Cardiac septum (tissue), 1 donor: ENCODE measurements at places on chromosomes 6 and 20. TPM values are rescaled to one million over a fixed set of nuclear protein-coding genes. Genes with fewer than 3 reads are reported as not detected.

The BTNL2 gene
- total RNA-seq = not detected

The SYCP2L gene
- total RNA-seq = 1.00 TPM

The SIGLEC1 gene
- 2.4 TPM for total RNA-seq

The BPHL gene
- total RNA-seq = 12.0 TPM

DNA sequence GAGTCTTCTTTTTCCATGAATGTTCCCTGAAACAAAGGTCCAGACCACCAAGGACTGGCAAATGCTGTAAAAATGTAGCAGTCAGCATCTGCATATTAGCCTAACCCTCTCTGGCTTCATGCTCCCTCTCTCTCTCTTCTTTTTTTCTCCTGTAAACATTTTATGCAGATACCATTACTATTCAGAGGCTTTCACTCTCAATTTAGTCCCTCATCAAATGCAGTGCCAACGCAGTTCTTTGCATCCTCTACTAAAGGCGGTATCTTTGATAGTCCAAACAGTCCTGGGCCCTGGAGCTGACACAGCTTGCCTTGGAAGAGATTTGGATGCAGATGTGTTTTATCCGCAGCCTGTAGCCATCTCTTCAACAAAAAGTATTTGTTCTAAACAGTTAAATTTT, 167.1 kb upstream of the MMS22L start:
- no peak for DNase-seq

The SOX18 gene
- total RNA-seq = 67.0 TPM

DNA sequence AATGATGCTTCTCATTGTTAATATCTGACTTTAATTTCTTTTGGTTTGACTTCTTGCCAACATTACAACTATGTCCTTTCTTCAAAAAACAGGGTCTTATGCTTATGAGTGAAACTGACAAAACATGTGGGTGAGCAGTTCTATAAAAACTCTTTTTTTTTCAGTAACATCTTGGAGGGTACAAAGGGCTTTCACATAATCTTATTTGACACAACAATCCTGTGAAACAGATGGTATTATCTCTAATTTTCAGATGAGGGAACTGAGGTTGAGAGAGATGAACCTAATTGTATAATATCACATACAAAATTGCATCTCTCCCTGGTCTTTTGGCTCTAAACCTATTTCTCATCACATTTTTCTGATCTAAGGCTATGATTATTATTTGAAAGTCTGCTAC, 38.3 kb downstream of the MAPK14 start:
- no peak for DNase-seq

GRCh38 chr6:149752600-149753373, 3.2 kb downstream of the PCMT1 start:
- DNase-seq = no peak

GRCh38 chr6:3875486-3875885, 26.3 kb downstream of the FAM50B start:
- no peak for DNase-seq

- no peak for DNase-seq
Measured at GRCh38 chr6:144139817-144140216, 10.5 kb upstream of the STX11 start.

DNA sequence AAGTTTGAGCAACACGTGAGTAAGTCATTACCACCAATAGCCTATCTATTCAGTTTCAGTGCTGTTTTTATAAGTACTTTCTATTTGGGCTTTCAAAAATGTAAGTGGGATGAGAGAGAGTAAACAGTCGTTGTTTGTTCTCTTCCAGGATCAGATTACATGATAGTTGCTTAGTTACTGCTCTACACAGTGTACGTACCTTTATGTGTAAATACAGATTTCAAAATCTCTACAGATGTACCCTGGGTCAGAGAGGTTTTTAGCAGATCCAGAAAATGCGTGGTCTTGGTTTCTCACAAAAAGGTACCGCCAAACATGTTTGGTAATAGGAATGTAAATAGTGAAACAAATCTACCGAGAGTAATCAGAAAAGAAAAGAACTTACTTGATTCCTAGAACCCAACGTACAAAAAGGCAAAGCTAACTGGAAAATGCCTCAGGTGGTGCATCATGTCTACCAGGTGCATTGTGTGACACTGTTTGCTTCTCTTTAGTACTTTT, 421.1 kb downstream of the BCKDHB start:
- no peak for DNase-seq

DNA sequence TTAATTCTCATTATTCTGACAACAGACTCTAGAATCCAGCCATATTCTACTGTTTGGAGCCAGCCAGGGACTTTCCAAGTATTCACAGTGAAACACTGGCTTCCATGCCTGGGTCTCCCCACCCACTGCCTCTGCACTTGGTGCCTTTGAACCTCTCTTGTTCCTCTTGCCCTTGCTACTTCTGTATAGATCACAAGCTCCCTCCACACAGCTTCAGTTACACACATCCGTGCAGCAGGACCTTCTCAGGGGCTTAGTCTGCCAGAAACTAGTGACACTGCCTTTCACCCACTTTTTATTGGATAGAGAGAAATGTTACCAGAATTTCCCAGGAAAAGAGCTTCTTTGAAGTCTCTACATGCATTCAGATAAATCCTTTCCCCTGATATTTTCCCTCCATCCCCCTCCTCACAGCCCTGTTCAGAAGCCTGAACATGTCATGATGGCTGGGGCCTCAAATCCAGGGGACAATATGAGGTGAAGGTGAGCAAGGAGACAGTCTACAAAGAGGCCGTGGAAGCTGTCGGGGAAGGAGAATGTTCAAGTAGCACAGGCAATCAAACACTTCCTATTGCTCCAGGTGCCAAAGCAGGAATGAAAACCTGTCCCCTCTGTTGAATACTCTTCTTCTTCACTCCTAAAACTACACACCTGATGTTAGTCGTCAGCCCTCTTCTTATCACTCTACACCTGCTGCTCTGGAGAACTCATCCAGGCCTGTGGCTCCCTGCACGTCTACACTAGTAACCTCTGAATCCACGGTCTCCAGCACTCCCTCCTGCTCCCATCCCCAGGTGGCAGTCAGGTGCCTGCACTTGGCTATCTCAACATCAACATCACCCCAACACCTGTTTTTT, 20.2 kb upstream of the HLA-DOA start:
- no peak for DNase-seq

GRCh38 chr6:149864578-149865535, 698 bp upstream of the LRP11 start:
- DNase-seq = no peak

DNA sequence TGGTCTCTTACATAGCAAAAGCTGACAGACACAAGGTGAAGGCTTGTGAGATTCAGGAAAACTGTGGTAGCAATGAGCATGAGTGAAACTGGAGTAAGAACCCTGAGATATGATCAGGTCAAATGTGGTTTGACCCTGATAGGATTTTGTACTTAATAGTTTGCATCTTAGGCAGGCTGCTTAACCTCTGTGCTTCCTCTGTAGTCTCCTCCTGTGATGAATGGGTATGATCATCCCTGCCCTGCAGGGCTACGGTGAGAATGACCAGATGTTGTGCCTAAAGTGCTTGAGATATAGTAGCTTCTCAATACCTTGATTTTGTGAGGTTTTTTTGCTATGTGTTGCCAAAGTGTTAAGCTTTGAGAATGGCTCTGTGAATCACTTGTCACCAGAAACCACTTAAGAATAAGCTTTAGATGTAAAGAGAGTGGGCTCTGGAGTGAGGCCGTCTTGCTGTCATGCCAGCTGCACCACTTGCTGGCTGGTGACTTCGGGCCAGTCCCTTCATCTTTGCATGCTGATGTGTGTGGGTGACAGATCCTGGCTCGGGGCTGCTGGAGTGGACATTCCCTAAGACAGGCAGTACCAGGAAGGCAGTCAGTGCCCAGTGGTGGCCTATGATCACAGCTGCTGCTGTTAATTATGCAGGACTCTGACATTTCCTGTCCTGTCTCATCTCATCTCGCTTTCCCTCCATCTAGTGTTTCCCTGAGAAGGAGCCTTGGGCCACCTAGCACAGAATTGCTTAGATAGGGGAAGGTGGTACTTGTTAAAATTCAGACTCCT, 254.7 kb downstream of the NFATC2 start:
- no peak for DNase-seq

DNA sequence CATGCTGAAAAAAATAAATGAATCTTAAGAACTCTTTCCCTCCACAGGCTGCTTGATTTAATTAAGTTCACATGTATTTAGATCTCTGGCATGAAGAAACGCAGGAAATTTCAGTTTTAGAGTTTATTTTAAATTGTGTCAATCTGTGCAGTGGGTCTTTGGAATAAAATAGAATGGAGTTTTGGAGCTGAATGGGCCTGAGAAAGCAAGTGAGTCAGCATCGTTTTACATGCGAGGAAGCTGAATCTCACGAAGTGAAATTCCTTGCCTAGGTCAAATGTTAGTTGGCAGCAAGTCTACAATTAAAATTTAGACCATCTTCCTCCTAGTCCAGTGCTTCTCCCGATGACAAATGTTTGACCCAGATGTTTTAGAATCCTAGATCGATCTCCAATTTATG, 22.4 kb downstream of the MAP7 start:
- DNase-seq = no peak

GRCh38 chr20:31808481-31808880, 10.7 kb upstream of the MYLK2 start:
- no peak for DNase-seq

DNA sequence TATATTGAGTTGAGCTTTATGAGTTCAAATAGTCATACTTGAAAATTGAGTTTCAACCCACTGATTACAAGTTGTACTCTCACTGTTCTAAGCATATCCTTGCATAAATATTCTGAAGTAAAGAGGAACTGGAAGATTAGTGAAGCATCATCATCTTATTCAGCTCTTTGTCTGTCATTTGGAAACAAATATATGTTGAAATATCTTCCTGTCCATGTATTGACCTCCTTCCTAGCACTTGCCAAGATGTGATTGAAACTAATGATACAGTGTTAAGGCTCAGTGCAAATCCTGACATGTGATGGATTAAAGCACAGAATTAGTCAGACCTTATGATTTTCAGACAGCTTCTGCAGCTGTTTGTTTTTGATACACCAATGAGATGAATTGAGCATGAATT, 434.3 kb downstream of the TBC1D32 start:
- DNase-seq = no peak

The RTF2 gene
- total RNA-seq = 76.0 TPM

DNA sequence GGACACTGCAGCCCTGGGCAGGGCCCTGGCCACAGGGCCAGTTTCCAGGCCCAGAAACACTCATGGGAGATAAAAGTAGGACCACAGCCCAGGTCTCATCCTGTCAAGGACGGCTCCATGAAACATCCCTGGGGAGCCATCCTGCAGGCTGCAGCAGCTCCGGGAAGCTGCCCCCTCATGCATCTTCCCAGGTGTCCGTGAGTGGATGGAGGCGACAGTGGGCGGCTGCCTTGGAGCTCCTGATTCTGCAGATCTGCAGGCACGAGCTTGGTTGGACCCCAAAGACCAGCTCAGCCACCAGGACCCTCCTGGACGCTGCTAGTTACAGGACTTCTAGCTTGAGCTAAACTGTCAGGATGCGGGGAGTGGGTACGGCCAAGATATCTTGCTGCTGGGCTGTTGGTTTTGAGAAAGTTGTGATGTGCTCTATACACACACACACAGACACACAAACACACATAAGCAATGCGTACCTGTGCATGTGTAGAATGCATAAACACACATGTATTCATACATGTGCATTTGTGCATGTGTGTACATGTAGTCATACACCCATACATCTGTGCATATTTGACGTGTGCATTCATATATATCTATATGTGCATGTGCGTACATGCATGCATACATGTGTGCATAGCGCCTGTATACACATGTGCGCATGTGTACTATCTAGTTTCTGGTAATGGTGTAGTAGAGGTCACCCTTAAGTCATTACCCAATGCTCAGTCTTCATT, 297.8 kb downstream of the TAF4 start:
- no peak for DNase-seq

DNA sequence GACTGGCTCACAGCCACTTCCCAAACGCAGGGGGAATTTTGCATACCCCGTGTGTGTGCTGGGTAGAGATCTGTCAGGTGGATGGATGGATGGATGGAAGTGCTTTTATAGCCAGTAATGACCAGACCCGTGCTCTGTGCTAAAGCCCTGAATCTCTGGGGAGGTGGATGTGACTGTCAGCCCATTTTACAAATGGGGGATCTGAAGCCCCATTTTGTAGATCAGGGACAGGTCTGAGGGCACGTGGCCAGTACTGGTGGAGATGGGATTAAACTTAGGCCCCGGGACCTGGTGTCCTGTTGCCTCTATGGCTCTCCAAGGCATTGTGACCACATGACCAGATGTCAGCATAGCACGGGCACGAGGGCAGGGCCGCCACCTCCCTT, 38.2 kb upstream of the ZBP1 start:
- no peak for DNase-seq

GRCh38 chr20:51727872-51728271, 40.3 kb downstream of the ATP9A start:
- DNase-seq = no peak

- DNase-seq = no peak
Measured at GRCh38 chr6:12264671-12265070, 25.5 kb upstream of the EDN1 start.

DNA sequence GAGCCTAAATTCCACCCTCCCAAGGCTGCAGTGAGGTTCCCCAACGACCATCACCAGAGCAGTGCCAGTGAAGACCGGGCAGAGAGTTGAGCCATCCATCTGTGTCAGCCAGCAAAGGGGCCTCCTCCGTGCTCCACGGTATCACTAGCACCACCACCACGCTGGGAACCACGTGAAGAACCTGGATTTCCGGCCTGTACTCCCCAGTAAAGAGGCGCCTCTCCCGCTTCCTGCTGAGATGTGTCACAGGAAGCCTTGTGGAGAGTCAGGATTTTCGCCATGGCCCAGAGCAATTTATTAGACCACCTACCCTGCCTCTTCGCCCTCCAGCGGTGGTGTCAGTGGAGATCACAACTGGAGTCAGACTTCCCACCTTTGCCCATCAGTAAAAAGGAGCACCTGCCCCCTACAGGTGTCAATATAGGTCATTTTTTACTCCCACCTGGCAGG, 28.8 kb downstream of the CPXM1 start:
- no peak for DNase-seq

The COL12A1 gene
- 40.3 TPM for total RNA-seq

DNA sequence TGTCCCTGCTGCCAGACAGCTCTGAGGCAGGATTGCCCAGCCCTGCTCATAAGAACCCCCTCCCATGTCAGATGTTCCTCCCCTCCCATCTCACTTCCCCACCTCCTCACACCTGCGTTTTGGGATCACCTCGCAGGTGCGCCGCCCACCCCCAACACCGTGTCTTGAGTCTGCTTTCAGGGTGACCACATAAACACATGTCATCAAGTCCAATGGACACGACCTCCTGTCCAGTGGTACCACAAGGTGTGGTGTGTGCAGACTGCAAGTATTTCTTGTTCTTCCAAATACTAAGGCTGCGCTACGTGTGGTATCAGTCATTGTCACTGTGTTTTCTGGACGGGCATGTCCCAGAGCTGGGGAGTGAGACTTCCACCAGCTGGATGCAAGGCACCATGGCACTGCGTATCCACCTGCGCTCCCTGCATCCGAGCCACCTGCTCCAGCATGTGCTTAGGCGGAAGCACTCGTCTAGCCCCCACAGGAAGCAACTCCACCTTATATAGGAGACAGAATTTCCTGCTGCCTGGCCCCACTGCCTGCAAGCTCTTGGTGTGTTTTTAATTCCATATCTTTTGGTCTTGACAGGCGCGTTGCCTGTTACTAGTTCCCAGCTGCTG, 119.7 kb upstream of the NXT1 start:
- no peak for DNase-seq

- DNase-seq = no peak
Measured at GRCh38 chr20:60586269-60587050, 628.2 kb downstream of the CDH26 start.

- DNase-seq = no peak
Measured at GRCh38 chr6:134938896-134939295, 11.0 kb downstream of the ALDH8A1 start.
